ENCODE measurements at places on chromosomes 6 and 20. TPM values are rescaled to one million over a fixed set of nuclear protein-coding genes. Genes with fewer than 3 reads are reported as not detected.

Gene ZKSCAN8
- total RNA-seq: 5.1 TPM

Gene RAD21L1
- total RNA-seq: not detected

Gene RAET1E
- total RNA-seq: 2.8 TPM

Gene KHDC1L
- total RNA-seq: not detected

Gene KIF13A
- 17.5 TPM for total RNA-seq

Gene WFDC12
- total RNA-seq: not detected

Gene PIM1
- 8.6 TPM for total RNA-seq

Gene WFDC10B
- not detected for total RNA-seq

Gene SNRPB2
- 121 TPM for total RNA-seq

Gene EEF1A2
- 146 TPM for total RNA-seq

Gene OLIG3
- not detected for total RNA-seq

Gene AP5S1
- total RNA-seq: 15.1 TPM

Gene LST1
- total RNA-seq: not detected

Gene PTCHD4
- total RNA-seq: not detected

Gene MYL9
- total RNA-seq: 14.8 TPM

Gene PLCB1
- total RNA-seq: 1.2 TPM

Gene GJA10
- total RNA-seq: not detected

Gene CST7
- total RNA-seq: not detected

Gene PRSS35
- total RNA-seq: 0.05 TPM

Gene ARG1
- not detected for total RNA-seq

Gene C4B
- total RNA-seq: 0.78 TPM

Gene SLC17A2
- total RNA-seq: not detected

Gene RNGTT
- total RNA-seq: 7.0 TPM

Gene SALL4
- total RNA-seq: 2.0 TPM

Gene SERPINB1
- 51.6 TPM for total RNA-seq

Gene COMMD7
- total RNA-seq: 59.2 TPM

Gene RBM24
- 7.7 TPM for total RNA-seq

Gene PRR18
- total RNA-seq: 0.15 TPM

Gene LKAAEAR1
- 1.8 TPM for total RNA-seq

Gene MCHR2
- total RNA-seq: not detected

Gene NDUFAF4
- total RNA-seq: 54.0 TPM

Gene BIRC7
- 1.6 TPM for total RNA-seq

Gene PBX2
- 15.7 TPM for total RNA-seq

Gene TCF21
- 0.07 TPM for total RNA-seq

Gene PCMTD2
- total RNA-seq: 12.5 TPM

Gene HLA-DMA
- 3.3 TPM for total RNA-seq

Gene ZC3H12D
- 0.12 TPM for total RNA-seq

Gene ENPP4
- 0.23 TPM for total RNA-seq
